ENCODE measurements at places on chromosomes 6 and 20.

- H3K27me3 ChIP-seq = no peaks in the 10 kb centered on the region
- H3K4me1 ChIP-seq = peaks cover 86% of the 10 kb centered on the region
- no peak overlapping the region for H3K27ac ChIP-seq
- DNase-seq = no peak
These were observed 18.2 kb upstream of the SH3BGRL2 start for GRCh38 chr6:79612918-79613317.

- no peaks in the 10 kb centered on the region for H3K27me3 ChIP-seq
- no peak overlapping the region for H3K4me3 ChIP-seq
- no peak overlapping the region for H3K27ac ChIP-seq
- DNase-seq = no peak
- H3K36me3 ChIP-seq = no peaks in the 10 kb centered on the region
These were observed 128.3 kb downstream of the MAP3K7 start for GRCh38 chr6:90458353-90459224.

DNA sequence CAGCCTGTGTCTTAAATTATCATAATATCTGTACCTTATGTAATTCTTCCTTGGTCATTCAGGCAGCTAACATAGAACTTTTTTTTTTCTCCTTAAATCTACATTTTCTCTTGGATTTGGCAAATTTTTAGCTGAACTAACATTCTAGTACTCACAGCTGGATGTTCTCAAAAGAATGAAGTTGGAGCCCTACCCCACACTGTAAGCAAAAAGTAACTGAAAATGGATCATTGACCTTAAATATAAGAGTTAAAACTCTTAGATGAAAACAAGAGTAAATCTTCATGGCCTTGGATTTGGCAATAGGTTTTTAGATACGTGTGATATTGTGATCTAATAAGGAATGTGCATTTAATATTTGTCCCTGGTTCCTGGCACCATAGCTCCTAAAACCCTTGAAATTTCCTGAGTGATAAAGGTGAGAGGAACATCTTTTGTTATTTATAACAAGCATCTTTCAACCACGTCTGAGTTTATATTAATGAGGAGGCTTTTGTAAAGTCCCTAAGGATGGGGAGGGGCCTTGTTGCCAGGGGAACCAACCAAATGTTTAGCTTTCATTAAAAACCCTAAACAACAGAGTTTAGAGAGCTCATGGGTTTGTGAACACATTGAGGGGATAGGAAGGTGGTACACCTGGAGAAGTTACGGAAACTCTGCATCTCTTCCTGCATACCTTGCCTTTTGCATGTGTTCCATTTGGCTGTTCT, 106.1 kb upstream of the ADGRF4 start:
- no peak overlapping the region for H3K4me3 ChIP-seq
- H3K27ac ChIP-seq = no peak overlapping the region
- H3K4me1 ChIP-seq = no peaks in the 10 kb centered on the region
- DNase-seq = no peak
- H3K27me3 ChIP-seq = no peaks in the 10 kb centered on the region

- H3K4me3 ChIP-seq = no peak overlapping the region
- H3K27ac ChIP-seq = no peak overlapping the region
- H3K27me3 ChIP-seq = no peaks in the 10 kb centered on the region
- no peak for DNase-seq
- peaks cover 15% of the 10 kb centered on the region for H3K4me1 ChIP-seq
- peaks cover 6% of the 10 kb centered on the region for H3K36me3 ChIP-seq
These were observed 139.8 kb downstream of the DTNBP1 start for GRCh38 chr6:15522856-15523529.

DNA sequence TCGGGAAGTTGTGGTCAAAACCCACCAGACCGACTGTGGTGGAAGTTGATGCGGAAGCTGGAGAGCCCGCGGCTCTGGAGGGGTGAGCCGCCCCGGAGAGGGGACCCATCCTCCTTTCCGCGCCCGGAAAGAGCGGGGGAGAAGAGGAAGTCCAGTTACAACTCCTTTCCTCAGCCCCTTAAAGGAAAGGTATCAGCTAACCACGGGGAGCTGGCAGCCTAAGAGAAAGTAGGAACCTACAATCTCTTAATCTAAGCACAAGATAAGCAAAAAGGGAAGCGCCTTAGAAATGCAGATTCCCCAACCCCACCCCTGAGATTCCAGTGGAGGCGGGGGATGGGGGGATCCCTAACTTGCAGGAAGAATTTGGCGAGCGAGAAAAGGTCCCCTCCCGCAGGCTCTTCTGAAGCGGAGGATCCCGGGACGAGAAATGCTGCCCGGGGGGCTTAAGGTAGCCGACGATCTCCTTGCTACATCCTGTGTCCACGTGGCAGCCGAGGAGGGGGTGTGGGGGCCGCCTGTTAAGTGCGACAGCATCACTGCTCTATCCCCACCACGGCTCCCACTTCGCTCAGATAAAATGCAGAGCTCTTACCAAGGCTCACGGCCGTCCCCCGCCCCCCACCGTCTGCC, 87.5 kb downstream of the ZFP64 start:
- no peaks in the 10 kb centered on the region for H3K27me3 ChIP-seq
- DNase-seq = no peak
- no peaks in the 10 kb centered on the region for H3K4me1 ChIP-seq
- no peak overlapping the region for H3K27ac ChIP-seq
- H3K4me3 ChIP-seq = no peak overlapping the region

GRCh38 chr6:135506270-135506997, 8.9 kb upstream of the AHI1 start:
- peaks cover 19% of the 10 kb centered on the region for H3K4me1 ChIP-seq
- H3K4me3 ChIP-seq = no peak overlapping the region
- DNase-seq = peak; percentile 45
- no peak overlapping the region for H3K27ac ChIP-seq
- H3K36me3 ChIP-seq = no peaks in the 10 kb centered on the region
- no peaks in the 10 kb centered on the region for H3K27me3 ChIP-seq

GRCh38 chr6:144931172-144932035, 646.3 kb downstream of the UTRN start:
- H3K36me3 ChIP-seq = no peaks in the 10 kb centered on the region
- no peak overlapping the region for H3K4me3 ChIP-seq
- H3K4me1 ChIP-seq = no peaks in the 10 kb centered on the region

GRCh38 chr6:151128763-151129370, 110.9 kb upstream of the AKAP12 start:
- no peaks in the 10 kb centered on the region for H3K27me3 ChIP-seq
- no peak overlapping the region for H3K4me3 ChIP-seq
- peaks cover 38% of the 10 kb centered on the region for H3K4me1 ChIP-seq
- DNase-seq = no peak
- H3K36me3 ChIP-seq = no peaks in the 10 kb centered on the region
- no peak overlapping the region for H3K27ac ChIP-seq

- no peak for DNase-seq
- no peaks in the 10 kb centered on the region for H3K36me3 ChIP-seq
- H3K27ac ChIP-seq = no peak overlapping the region
- no peak overlapping the region for H3K4me3 ChIP-seq
- H3K27me3 ChIP-seq = no peaks in the 10 kb centered on the region
These were observed 40.4 kb downstream of the MDGA1 start for GRCh38 chr6:37657112-37657886.

DNA sequence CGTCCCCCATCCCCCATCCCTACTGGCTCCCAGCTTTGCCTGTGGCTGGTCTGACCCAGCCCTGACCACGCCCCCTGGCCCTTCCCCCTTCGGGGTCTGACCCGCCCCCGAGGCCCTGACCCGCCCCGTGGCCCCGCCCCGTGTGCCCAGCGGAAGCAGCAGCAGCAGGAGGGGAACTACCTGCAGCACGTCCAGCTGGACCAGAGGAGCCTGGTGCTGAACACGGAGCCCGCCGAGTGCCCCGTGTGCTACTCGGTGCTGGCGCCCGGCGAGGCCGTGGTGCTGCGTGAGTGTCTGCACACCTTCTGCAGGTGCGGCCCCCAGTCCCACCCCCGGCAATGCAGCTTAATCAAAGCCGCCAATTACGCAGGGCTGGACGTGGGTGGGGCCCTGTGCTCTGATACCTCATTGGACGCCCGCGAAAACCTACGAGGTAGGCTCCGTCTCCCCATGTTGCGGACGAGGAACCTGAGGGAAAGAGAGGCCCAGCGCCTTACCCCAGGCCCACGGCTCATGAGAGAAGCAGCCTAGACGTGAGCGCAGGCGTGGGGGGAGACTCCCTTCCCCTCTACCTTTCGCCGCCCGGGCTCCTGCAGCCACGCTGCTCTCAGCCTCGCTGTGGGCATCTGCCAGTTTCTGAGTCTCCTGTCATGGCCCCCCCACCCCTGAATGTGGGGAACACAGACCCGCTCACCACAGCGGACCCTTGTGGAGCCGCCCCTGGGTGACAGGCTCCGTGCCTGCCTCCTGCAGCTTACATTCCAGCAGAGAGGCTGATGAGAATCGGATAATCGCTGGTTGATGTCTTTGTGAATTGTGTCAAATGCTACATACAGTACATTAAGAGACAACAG, 12.8 kb downstream of the RBCK1 start:
- peaks cover 52% of the 10 kb centered on the region for H3K36me3 ChIP-seq
- H3K4me3 ChIP-seq = no peak overlapping the region
- no peaks in the 10 kb centered on the region for H3K27me3 ChIP-seq
- no peak for DNase-seq

GRCh38 chr20:58330687-58331086, 21.2 kb downstream of the RAB22A start:
- no peak overlapping the region for H3K4me3 ChIP-seq
- peaks cover 2% of the 10 kb centered on the region for H3K36me3 ChIP-seq
- no peak overlapping the region for H3K27ac ChIP-seq
- no peaks in the 10 kb centered on the region for H3K27me3 ChIP-seq
- no peak for DNase-seq

DNA sequence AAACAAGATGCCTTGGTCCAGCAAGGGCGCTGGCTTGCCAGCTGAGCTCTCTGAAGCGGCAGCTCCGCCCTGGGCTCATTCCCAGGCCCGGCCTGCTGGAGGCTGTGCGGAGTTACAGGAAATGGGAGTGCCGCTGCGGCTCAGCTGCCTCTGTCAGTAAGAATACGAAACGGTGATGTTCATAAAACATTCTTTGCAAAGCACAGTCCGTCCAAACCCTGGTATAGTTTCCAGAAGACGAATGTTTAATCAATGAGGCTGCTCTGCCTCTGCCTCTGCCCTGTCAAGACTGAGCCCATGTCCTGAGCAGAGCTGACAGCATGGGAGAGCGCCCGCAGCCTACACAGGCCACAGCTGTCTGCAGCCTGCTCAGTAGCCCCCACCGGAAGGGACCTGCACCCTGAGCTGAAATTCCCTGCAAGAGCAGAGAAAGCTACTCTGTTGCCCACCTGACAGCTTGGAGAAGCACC, 153.3 kb upstream of the SNX9 start:
- no peak overlapping the region for H3K27ac ChIP-seq
- H3K4me3 ChIP-seq = peak overlapping the region; percentile 26
- peak; percentile 28 for DNase-seq
- peaks cover 27% of the 10 kb centered on the region for H3K4me1 ChIP-seq

All from HepG2 (cell line).